Right renal pelvis (tissue), 4 donors: ENCODE measurements at places on chromosomes 6 and 20. TPM values are rescaled to one million over a fixed set of nuclear protein-coding genes. Genes with fewer than 3 reads are reported as not detected.

DNA sequence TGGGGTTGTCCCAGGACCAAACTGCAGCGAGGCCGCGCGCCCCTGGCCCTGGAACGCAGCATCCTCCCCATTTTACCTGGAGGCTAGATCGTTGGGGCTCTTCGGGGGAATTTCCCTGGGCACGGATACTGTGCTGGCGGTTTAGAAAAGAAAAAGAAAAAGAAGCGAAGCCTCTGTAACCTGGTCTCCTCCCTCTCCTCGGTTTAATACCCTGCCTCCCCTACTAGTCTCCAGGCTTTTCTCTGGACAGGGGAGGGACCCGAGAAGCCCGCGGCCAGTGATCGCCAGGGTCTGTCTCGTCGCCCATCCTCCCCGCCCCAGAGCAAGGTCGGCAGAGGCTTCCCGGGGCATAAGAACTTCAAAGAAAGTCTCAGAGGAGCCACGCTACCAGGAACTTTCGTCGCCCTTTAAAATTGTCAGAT is 6.1 kb upstream of the LAMP5 start:
- DNase-seq: no peak

DNA sequence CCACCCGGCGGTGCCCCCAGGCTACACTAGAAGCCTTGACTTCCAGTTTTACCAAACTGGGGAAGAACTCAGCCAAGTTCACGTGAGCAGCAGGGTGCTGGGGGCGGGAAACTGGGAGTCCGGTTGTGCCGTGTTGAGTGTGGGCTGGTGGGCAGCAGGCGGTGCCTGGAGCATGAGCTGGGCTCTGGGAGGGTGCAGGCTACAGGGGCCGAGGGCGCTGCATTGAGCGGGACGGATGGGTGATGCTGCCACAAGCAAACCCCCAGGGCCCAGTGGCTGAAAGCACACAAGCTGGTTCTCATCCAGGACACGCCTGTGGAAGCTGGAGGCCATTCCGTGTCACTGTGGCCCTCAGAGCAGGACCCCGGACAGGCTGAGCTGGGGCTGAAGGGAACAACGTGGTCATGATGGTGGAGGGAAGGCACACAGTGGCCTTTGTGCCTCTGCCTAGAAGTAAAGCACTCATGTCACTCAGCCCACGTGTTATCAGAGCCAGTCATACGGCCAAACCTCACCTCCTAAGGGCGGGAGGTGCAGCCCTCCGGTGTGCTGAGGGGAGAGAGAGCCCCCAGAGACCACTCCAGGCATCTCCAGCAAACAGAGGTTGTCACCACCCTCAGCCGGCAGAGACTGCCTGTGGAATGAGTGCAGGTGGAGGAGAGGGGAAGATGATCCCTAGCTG is 29.5 kb downstream of the RBM38 start:
- DNase-seq: no peak

GRCh38 chr20:60474385-60474910 is 516.2 kb downstream of the CDH26 start:
- no peak for DNase-seq

DNA sequence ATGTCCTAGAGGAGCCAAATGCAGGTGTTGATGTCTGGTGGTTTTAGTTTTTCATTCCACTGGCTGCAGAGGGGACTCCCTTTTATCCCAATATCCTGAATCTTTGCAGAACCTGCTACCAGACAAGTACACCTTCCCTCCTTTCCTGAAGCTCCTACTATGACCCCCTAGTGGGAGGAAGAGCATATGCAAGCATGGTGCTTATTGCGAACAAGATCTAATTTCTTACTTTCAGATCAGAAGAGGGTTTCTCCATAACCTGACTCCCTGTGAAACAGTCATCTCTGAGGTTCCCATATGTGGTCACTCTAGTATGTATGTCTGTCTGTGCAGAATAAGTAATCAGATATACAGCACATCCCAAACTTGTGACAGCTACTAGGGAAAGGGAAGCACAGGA is 277.2 kb downstream of the ARHGAP18 start:
- no peak for DNase-seq

GRCh38 chr6:156421933-156422332 is 355.2 kb upstream of the ARID1B start:
- no peak for DNase-seq

- DNase-seq: no peak
These were observed 14.6 kb downstream of the PRRC2A start for GRCh38 chr6:31634969-31635575.

Gene DPPA5
- not detected for polyA plus RNA-seq

Gene TREML4
- polyA plus RNA-seq: not detected

Gene CYP21A2
- 0.99 TPM for polyA plus RNA-seq

Gene SULF2
- polyA plus RNA-seq: 63.4 TPM

Gene ADGRF4
- 0.08 TPM for polyA plus RNA-seq

Gene HNF4A
- 42.5 TPM for polyA plus RNA-seq

Gene PAX1
- 0.29 TPM for polyA plus RNA-seq

Gene OR2B3
- polyA plus RNA-seq: not detected

Gene CFAP206
- 2.4 TPM for polyA plus RNA-seq

Gene LINC00237
- not detected for polyA plus RNA-seq

Gene CDSN
- not detected for polyA plus RNA-seq
